NCI-H1048 (cell line): ENCODE measurements at places on chromosomes 13 and 19.

DNA sequence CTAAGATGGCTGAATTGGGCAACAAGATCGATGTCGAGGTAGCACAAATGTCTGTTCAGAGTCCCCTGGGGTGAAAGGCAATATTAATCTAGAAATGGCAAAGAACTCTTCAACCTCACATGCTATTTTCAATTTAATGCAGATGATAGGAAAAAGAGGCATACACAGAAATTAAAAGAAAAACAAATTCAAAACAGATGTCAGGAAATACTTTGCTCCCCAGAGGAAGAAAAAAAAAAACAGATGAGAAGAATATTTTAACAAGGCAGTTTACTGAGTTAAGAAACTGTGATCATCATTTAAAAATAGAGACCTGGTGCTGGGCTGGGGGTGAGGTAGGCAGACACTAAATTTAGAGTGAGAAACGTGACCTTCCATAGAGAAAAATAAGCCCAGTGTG is 421.9 kb upstream of the ARGLU1 start:
- no peak for DNase-seq

DNA sequence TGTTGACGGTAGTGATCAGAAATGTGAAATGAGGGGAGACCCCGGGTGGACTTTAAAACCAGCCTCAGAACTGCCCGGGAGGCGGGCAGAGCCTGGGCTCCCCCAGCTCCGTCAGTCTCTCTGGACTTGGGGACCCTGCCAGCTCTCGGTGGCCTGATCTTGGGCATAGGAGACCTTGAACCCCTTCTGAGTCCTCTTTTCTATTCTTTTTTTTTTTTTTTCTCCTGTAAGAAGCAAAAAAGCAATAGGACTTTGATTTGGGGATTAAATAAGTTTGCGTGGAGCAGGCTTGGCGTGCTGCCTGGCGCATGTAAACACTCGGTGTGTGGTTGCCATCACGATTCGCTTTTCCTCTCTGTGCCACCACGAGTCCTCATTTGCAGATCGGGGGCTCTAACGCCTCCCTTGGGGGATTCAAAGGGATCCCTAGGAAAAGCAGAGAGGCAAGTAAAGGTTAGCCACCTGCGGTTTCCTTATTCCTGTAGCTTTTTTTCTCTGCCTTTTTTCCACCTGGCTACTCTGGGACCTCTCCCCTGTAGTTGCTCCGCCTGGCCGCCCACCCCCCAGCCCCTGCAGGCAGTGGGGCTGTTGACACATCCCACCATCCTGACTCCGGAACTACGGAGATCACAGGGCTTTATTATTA is 1.3 kb downstream of the SAFB start:
- no peak for DNase-seq

DNA sequence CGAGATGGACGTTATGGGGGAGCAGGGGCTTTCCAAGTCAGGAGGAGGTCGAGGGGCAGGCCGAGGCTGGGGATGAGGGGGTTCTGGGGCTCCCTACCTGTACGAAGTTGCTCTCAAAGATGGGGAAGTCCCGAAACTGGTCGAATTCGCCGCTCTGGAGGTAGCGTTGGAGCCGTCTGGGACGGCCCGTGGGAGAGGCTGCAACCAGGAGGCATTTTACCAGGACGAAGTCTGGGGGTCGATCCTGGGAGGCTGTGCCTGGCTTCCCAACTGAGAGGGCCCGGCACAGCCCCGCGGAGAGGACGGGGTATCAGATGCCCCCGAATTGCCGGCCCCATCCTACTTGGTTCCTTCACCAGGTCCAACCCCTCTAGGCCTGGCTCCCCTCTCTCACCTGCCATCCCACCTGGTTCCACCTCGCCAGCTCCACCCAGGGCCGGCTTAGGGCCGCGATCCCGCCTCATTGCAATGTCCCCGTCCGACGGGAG is 527 bp upstream of the EMC10 start:
- no peak for DNase-seq

DNA sequence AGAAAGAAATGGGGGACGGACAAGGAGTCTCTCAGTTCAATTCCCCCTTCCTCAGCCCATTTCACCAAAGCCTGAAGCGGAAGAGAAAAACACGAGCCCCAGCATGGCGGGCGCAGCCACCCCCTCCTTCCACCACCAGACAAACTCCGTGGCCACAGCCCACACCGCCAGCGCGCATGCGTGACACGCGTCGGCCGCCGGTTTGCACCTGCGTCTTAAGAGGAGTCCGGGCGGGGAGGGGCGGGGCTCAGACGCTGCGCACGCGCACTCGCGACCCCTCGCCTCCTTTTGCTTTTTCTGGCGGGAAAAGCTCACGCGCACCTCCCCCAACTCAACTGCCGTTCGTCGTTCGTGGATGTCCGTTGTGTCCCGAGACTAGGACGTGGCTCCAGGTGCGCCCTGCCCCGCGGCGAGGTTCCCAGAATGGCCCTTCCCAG is at the start of gene KASH5:
TSS of gene KASH5 (plus strand) at position 314 of the 437 bp plus-strand sequence. CDS start 2,635 bp downstream, outside the sequence.
- DNase-seq = no peak

DNA sequence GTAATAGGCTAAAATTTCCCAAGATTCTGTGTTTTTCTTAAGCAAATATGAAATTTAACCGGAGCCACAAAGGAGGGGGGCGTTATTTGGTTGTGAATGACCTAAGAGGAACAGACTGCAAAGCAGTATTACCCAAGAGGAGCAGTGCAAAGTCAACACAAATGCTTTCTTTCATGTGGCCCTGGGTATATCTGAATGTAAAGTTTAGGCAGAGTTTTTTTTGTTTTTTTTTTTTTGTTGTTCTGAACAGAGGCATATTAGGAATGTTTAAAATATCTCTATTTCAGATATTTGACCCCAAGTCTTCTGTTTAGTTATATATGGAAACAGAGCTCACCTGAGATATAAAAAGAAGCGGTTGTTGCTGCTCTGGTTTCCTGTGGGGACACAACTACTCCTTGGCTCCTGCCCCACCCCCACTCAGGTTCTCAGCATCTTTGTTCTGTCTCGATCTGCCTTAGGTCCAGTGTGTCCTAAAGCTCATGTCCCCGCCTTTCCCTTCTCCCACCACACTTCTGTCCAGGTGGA is 220.7 kb downstream of the RFC3 start:
- no peak for DNase-seq

- no peak for DNase-seq
Observed at GRCh38 chr19:50659318-50660087, 10.3 kb downstream of the C19orf81 start.

GRCh38 chr13:111537843-111538499 is 217.5 kb downstream of the TEX29 start:
- DNase-seq = no peak

DNA sequence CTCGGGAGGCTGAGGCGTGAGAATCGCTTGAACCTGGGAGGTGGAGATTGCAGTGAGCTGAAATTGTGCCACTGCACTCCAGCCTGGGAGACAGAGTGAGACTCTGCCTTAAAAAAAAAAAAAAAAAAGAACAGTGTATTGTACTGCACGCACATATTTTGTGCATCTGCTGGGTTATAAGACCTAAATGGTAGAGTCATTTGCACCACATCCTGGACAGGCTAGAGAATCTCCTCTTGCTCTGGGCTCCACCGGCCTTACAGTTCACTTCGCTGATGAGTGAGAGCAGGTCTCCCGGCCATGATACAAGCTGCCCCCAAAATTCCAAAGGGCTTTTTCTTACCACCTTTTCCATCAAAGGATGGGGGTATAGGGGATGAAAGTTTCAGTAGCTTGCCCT is 7.2 kb upstream of the SAE1 start:
- no peak for DNase-seq
